ENCODE measurements at places on chromosomes 5 and 9.

DNA sequence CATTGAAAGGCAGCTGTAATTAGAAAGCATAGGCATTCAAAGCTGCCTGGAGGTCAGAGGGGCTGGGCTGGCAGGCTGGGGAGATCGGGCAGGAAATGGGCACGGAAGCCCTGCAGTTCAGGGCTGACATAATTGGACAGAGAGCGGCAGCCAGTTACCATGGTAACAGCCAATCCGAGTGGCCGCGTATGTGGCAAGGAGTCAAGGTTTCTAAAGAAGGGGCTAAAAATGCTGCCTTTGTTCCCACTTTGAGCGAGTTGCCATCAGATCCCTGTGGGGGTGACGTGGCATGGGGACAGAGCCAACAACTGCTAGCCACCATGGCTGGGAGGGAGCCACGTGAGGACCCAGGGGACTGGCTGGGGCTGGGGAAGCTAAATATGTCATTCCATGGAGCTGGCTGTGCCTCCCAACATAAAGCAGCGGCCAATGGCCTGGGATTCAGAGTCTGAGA is 44.7 kb upstream of the NDFIP1 start:
- DNase-seq: peak; percentile 95

DNA sequence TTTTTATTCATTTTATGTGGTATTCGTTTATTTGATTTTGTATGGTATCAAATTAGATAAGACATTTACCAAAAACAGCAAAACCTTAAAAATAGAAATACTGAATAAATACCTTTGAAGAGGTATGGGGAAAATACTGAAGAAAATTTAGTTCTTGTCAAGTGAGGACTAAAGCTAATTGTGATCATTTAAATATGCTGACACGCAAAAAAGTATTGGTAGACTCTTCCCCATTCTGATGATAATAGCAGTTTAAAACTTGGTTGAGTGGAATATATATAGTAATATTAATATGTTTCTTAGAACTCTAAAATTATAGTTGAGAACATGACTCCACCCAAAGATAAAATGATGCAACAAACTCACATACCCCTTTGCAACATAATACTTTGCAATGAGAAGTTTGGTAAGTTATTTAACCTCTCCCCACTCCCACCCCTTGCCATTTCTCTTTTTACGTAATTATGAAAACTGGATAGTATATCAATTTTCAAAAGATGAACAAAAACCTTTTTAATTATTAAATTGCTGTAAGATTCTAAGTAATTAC is 30.1 kb upstream of the SNX24 start:
- DNase-seq: no peak

DNA sequence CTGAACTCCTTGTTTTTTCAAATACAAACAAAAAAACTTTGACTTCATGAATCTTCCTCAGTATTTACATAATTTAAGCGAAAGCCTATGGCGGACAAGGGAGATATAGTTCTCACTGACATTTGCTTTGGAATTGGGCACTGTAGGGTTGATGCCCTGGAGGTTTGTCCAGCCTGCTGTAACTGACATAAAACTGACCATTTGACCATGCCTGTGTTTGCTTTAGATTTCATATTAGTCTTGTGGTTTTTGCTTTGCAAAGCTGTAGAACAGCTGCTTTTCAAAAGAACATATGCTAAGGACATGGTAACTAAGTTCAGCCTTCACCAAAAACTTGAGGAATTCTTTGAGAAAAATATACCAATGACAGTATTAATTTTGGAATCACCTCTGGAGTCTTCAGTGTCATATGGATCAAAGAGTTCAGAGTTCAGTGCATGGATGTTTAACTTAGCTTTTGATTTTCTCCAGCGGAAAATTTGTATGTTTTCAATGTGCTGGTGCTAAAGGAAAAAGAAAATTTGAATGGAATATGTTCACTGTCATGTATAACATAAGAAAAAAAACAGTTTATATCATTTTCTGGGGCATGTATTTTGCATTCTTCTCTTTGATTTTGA is 1013.1 kb downstream of the NR2F1-AS1 start:
- no peak for DNase-seq

- no peak for DNase-seq
Observed at GRCh38 chr5:164184158-164184557, 678.7 kb downstream of the MAT2B start.

DNA sequence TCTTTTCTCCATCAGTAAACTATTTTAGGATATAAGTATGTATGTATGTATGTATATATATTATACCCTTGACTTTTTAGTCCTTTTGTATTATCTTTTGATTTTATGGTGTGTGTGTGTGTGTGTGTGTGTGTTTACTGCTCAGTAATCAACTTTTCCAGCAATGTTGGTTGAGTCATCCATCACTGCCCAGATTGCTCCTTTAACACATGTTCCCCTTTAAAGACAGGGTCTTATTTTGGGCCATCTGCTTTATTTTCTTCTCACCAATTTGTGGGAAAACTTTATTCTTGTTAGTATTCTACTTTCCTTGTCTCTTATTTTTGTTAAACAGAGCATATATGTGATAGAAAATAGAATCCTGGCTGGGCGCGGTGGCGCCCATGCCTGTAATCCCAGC is 28.1 kb downstream of the ANKRD33B start:
- DNase-seq: no peak

DNA sequence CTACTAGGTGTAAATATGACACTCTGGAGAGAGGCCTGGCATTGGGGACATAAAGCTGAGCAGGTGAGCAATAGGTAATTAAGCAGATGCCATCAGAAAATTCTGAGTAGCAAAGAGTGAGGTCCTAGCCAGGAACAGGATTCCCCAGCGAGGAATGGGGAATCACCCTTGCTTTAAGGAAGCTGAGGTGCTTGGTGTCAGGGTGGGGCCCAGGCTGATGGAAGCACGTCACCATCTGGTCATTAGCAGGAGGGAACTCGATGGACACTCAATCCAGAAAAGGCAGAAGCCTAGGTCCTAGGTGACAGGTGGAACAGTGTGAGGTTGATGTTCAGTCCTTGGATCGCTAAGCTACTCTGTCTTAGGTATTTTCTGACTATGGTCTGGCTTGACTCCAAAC is 562.7 kb upstream of the DAP start:
- no peak for DNase-seq

DNA sequence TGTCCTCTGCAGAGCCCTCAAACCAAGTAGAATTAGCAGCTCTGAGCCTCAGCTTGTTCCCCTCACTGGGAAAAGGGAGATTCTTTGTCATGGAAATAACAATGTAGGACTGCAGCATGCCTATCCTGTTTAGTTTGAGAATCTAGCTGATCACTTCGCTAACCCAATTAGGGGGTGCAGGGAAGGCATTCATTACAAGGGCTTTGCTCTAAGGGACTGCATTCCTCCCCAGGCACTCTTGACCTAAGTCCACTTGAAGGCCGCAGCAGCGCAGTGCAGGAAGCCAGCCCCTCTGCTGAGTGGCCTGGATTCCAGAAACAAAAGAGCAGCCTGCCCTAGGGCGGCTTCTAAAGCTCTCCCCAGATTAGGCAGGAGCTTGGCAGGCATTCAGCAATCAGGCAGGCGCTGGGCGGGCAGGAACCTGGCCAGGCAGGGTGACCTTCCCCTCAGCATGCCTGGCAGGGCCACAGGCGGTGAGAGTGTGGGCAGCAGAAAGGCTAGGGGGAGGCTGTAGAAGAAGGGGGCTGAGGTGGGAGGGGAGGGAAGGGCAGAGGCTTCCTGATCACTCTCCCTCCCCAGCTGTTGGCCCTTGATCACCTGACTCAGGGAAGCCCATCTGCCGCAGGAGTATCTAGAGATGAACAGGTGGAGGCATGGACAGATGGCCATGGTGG is 24.8 kb downstream of the CCNJL start:
- DNase-seq: no peak

GRCh38 chr9:8769153-8769552 is 969.6 kb upstream of the DMAC1 start:
- no peak for DNase-seq

GRCh38 chr9:37377688-37378612 is 44.5 kb upstream of the GRHPR start:
- DNase-seq: no peak

- DNase-seq: no peak
Observed at GRCh38 chr5:120159155-120159554, 304.9 kb upstream of the PRR16 start.

GRCh38 chr9:86531971-86532640 is 177.9 kb upstream of the TUT7 start:
- DNase-seq: no peak

GRCh38 chr9:111630182-111630963 is 761 bp upstream of the DNAJC25 start:
- DNase-seq: no peak

DNA sequence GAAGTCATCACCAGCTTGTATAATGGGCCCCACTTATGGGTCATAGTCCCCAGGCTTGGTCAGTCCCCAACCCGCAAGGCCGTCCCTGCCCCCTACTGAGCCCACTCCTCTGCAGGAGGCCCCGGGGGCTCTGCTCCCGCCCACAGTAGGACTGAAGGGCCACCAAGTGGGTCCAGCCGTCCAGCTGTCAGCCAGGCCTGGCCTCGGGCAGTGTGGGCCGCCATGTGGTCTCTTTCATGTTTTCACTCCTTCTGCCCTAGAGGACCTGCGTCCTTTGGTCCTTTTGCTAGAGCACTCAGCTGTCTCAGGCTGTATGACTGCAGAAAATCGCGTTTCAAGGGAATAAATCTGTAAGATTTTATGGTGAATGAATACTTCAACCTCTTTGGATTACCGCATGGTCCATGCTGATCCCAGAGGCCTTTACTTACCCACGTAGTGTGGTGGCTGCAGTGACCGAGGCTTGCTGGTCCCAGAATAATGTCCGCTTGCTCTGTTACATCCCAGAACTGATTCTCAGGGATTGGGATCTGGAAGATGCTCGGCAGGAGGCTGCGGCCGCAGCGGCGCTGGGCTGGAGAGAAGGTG is 105.7 kb upstream of the FAM120A start:
- no peak for DNase-seq

GRCh38 chr9:93678199-93679019 is 102.0 kb downstream of the PHF2 start:
- DNase-seq: no peak

- DNase-seq: no peak
Observed at GRCh38 chr9:13967011-13967410, 346.9 kb downstream of the NFIB start.

- peak; percentile 53 for DNase-seq
Observed at GRCh38 chr5:113038714-113039113, 62.1 kb downstream of the DCP2 start.

DNA sequence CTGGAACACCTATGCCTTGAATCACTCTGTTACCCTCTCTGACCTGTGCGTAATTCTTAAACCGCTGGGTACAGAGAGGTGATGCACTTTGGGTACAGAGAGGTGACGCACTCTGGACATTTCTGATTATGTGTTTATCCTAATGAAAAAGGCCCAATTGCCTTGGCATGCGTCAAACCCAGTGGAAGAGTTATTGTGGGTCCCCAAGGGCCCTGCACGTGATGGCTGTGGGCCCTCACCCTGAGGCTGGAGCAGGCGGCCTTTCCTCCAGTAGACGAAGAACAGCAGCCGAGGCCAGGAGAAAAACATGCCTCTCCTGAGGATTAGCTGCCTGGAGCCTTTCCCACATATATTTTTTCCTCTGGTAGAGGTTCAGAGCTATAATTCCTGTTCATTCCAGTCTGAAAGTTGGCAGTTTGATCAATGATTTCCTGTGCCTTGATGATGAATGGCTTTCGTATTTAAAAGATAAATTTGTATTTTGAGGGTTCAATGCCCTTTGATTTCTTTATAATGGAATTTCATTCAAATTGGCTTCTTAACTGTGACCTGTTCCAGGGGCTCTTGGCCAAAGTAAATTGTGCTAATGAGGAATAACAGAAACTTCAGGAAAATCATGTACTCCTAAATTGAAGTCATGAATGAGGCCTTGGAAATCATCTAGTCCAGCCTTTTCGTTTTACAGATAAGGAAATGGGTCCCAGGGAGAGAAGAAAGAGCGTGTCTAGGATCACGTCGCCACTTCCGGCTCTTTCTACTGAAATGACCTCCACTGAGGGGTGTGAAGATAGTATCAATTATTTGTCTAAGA is 22.8 kb downstream of the ACER2 start:
- DNase-seq: no peak

- peak; percentile 63 for DNase-seq
Observed at GRCh38 chr5:34684281-34684979, 28.3 kb downstream of the RAI14 start.

GRCh38 chr9:16637218-16637617 is 233.3 kb downstream of the BNC2 start:
- DNase-seq: no peak

DNA sequence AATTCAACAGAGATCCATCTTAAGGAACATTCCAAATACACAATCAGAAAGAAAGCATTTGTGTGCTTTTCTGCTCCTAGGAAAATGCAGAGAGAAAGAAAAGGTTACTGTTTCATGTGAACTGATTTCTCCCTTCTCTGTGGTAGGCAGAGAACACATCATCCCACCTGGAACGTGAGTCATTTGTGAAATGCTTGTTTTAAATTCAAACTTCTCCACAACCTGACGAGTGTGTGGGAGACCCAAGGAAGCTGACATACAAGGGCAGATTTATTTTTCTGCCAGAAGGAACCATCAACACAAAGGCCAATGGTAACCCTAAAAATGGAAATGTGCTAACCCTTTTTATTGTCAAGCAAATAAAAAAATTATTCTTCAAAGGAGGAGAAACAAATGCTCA is 156.4 kb downstream of the EFNA5 start:
- DNase-seq: no peak

DNA sequence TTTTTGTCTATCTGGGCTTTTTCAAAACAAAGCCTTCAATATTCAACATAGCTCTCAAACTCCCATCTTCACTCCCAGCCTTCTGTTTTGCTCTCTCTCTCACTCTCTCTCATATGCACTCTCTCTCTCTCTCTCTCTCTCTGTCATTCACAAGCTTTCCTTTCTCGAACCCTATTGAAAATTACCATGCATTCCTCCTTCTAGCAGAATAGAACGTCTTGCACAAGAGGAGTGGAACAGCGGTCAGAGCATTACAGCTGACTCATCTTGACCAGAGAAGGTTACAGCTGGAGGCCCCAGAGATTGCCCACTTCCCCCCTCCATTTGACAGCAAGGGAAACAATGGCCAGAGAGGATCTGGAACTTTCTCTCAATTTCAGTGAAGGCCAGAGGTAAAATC is 51.0 kb upstream of the LIFR start:
- DNase-seq: peak; percentile 56

- DNase-seq: peak; percentile 21
Observed at GRCh38 chr5:172059661-172060100, 53.2 kb upstream of the FBXW11 start.

DNA sequence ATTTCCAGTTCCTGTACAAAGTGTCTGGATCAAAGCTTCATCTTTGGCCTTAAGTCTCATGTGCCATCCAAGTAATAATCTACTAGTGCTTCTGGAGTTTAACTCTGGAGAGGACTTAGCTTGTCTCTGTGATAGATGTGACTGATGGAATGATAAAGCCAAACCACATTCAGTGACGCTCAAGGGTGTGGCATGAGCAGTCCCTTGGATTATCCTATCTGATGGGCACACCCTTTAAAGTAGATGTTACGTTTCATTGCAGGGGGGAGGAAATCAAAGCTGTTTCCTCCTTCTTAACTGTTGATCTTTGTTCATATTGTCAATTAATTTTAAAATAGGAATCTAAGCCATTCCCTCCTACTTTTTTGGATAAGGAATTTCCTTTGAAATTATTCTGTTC is 8.5 kb upstream of the EGFLAM start:
- no peak for DNase-seq
